ENCODE measurements at places on chromosomes 2 and 18.

DNA sequence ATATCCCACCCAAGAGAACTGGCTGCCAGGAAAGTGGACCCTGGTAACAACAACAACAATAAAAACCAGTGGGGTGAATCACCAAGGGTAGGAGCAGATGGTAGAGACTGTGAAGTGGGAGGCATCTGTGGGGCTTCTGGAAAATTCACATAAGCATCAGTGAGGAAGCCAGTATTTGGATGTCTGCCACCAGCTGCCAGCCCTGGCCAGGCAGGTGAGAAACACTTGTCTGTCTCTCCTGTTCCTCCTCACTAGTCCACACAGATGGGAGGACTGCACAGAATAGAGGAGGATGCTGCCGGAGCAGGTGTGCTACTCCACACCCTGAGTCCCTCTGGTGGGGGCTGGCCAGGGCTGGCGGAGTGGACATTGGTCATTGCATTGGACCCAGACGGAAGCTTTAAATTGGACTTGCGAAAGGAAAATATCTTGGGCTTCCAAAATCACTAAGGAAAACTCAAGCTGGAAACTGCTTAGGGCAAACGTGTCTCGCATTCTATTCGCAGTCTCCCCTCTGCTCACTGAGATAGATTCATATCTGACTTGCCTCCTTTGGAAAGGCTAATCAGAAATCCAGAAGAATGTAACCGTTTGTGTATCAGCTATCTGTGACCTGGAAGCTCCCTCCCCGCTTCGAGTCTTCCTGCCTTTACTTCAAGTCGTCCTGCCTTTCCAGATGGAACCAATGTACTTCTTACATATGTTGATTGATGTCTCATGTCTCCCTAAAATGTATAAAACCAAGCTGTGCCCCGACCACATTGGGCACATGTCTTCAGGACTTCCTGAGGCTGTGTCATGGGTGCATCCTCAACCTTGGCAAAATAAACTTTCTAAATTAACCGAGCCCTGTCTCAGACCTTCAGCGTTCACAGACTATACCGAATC is 69.1 kb downstream of the NAB1 start:
- DNase-seq: no peak

DNA sequence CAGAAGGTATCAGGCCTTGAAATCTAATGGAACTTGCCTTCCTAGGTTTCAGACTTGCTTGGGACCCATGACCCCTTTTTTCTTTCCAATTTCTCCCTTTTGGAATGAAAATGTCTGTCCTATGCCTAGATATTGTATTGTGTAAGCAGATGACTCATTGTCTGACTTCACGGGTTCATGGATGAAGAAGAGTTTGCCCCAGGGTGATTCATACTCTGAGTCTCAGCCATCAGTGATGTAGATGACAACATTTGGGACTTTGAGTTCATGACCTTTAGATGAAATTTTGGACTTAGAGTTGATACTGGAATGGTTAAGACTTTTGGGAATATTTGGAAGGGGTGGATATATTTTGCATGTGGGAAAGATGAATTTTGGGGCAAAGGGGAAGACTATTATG is 11.2 kb upstream of the SCYGR5 start:
- no peak for DNase-seq

DNA sequence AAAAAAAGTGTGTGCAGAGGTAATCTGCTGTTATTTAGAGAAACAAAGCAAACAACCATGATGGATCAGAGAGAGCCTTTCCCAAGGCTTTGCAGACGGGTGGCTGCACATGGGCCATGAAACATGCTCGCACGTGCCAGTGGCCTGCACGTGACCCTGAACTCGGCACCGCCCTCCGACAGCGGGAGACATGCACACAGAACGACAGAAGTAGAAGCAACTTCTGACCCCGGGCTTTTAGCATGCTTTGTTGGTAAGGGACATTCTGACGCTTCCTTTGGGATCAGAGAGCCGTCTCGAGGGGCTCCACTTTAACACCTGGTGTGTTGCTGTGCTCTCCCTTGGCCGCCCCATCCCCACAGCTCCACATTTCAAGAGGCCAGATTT is 112.5 kb downstream of the KCNF1 start:
- no peak for DNase-seq

GRCh38 chr2:222561817-222562645 is 93.9 kb downstream of the FARSB start:
- DNase-seq: no peak

GRCh38 chr18:47979611-47980200 is 49.2 kb upstream of the SMAD2 start:
- no peak for DNase-seq

GRCh38 chr2:238562446-238562845 is 135.7 kb downstream of the ASB1 start:
- no peak for DNase-seq
